SK-MEL-5 (cell line): ENCODE measurements at places on chromosomes 16 and 17. TPM values are rescaled to one million over a fixed set of nuclear protein-coding genes. Genes with fewer than 3 reads are reported as not detected.

CD300C gene
- total RNA-seq = 0.26 TPM in 1 of 2 replicates, not detected in the other

IL32 gene
- not detected in 2 replicates for total RNA-seq

GAS2L2 gene
- not detected in 2 replicates for total RNA-seq

MT1F gene
- total RNA-seq = 0.24 TPM in 1 of 2 replicates, not detected in the other

FKBP10 gene
- total RNA-seq = 236 and 244 TPM in 2 replicates

SMYD4 gene
- 10.0 and 12.0 TPM in 2 replicates for total RNA-seq

C17orf50 gene
- not detected in 2 replicates for total RNA-seq

- DNase-seq = no peak
These were observed 27.1 kb upstream of the SOX9 start for GRCh38 chr17:72093707-72094106.

DNA sequence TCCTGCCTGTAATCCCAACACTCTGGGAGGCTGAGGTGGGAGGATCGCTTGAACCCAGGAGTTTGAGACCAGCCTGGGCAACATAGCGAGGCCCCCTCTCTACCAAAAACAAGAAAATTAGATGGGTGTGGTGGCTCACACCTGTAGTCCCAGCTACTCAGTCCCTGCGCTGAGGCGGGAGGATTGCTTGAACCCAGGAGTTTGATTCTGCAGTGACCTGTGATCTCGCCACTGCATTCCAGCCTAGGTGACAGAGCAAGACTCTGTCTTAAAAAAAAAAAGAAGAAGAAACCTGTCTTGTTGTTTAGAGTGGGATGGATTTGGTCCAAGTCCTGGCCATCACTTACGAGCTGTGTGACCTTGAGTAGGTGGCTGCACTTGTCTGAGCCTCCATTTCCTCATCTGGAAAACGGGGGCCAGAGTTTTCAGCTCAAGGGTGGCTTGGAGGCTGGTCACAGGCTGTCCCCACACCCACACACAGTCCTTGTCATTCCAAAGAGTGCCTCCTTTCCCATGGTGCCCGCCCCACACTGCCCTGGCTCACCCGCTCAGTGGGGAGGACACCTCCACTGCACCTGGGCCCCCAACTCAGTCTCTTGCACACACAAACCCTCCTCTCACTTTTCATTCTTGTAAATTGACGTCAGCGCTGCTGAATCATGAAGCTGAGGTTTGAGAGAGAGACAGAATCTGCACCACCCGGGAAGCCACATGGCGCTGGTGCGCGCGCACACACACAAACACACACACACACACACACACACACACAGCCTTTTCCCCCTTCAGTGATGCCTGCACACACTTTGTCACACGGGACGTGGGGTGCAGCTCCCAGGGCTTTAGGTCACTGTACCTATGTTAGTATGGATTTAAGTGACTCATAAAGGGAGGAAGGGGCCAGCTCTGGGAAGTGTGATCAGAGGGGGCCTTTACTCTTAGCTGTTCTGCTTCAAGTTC lies 4.2 kb downstream of the SOCS1 start:
- no peak for DNase-seq

DNA sequence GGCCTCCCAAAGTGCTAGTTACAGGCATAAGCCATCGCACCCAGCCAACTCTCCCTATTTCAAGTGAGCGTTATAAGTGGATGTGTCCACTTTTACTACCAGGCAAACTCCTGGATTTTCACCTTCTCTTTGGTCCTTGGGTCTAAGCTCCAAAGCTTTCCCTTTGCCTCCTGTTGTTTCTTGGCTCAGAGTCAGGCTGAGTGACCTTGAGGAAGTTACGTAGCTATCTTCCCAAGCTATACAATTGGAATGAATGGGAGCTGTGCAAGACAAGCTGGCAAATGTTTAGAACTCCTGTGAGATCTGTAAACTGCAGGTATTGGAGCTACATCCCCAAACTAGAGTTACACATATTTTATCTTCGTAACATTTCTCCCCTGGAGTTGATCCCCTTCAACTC lies 20.3 kb downstream of the NXPH3 start:
- no peak for DNase-seq

- peak; percentile 72 for DNase-seq
These were observed 76.0 kb downstream of the VMP1 start for GRCh38 chr17:59783221-59784047.

- no peak for DNase-seq
These were observed 178.5 kb upstream of the TBX2 start for GRCh38 chr17:61221181-61221580.

- DNase-seq = no peak
These were observed 23.4 kb upstream of the ZFHX3 start for GRCh38 chr16:73071131-73071940.

GRCh38 chr17:47131761-47132160 lies 57.3 kb downstream of the CDC27 start:
- DNase-seq = no peak

DNA sequence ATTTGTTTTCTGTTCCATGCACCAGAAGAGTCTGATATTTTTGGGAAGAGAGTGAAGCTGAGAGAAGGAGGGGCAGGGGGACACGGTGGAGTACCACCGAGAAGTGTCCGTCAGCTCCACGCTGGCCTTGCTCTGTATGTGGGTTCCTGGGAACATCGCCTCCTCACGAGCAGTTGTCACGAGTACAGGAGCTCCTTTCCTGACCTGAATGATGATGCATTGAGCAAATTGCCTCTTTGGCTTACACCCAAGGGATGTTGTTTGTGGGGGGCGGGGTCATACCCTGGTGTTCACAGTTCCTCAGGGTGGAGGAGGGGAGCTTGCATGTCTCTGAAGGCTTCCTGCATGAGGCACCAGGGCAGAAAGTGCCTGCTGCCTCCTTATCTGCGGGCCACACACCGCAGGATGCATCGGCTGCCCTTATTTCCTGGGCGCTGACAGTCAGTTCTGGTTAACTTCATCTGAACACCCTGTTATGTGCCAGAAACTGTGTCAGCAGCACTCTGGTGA lies 36.2 kb downstream of the RGS9 start:
- DNase-seq = peak; percentile 49

- DNase-seq = no peak
These were observed 18.4 kb upstream of the C16orf82 start for GRCh38 chr16:27048316-27048715.

GRCh38 chr16:6722786-6723185 lies 609.9 kb upstream of the RBFOX1 start:
- DNase-seq = no peak
